Glutamatergic neuron (in vitro differentiated cells): ENCODE measurements at places on chromosomes 13 and 19. TPM values are rescaled to one million over a fixed set of nuclear protein-coding genes. Genes with fewer than 3 reads are reported as not detected.

The SIGLEC12 gene
- total RNA-seq: not detected

The PHF11 gene
- 4.3 TPM for total RNA-seq

The DACT3 gene
- total RNA-seq: 55.1 TPM

The NKPD1 gene
- total RNA-seq: 1.2 TPM

GRCh38 chr13:103104340-103104739, 38.1 kb upstream of the SLC10A2 start:
- no peaks in the 10 kb centered on the region for H3K4me1 ChIP-seq
- H3K27me3 ChIP-seq: peaks cover 2% of the 10 kb centered on the region
- no peak overlapping the region for H3K4me3 ChIP-seq
- H3K36me3 ChIP-seq: no peaks in the 10 kb centered on the region
- DNase-seq: no peak

- peaks cover 7% of the 10 kb centered on the region for H3K27me3 ChIP-seq
- no peaks in the 10 kb centered on the region for H3K36me3 ChIP-seq
- H3K4me3 ChIP-seq: peak within 1 kb of the TSS; percentile 97
- peak; percentile 82 for DNase-seq
- H3K27ac ChIP-seq: peak within 1 kb of the TSS; percentile 99
Observed at GRCh38 chr19:3880471-3881271, at the start of gene ATCAY. ATCAY (plus strand) TSS chr19:3880685; CDS start chr19:3885768, 5,083 bp downstream.

GRCh38 chr13:33316890-33317289, 31.3 kb upstream of the STARD13 start:
- DNase-seq: no peak
- H3K4me3 ChIP-seq: no peak overlapping the region
- peaks cover 1% of the 10 kb centered on the region for H3K27me3 ChIP-seq
- H3K4me1 ChIP-seq: peaks cover 4% of the 10 kb centered on the region
- peaks cover 5% of the 10 kb centered on the region for H3K36me3 ChIP-seq
- no peak overlapping the region for H3K27ac ChIP-seq

GRCh38 chr19:15288146-15288963, 44.0 kb downstream of the BRD4 start:
- peaks cover 3% of the 10 kb centered on the region for H3K27me3 ChIP-seq
- peak overlapping the region; percentile 63 for H3K4me3 ChIP-seq
- peaks cover 74% of the 10 kb centered on the region for H3K4me1 ChIP-seq

GRCh38 chr13:102770435-102770834, 3.2 kb downstream of the TEX30 start:
- H3K4me1 ChIP-seq: peaks cover 4% of the 10 kb centered on the region
- H3K36me3 ChIP-seq: no peaks in the 10 kb centered on the region
- H3K4me3 ChIP-seq: no peak overlapping the region
- H3K27ac ChIP-seq: no peak overlapping the region
- no peak for DNase-seq
- peaks cover 3% of the 10 kb centered on the region for H3K27me3 ChIP-seq

DNA sequence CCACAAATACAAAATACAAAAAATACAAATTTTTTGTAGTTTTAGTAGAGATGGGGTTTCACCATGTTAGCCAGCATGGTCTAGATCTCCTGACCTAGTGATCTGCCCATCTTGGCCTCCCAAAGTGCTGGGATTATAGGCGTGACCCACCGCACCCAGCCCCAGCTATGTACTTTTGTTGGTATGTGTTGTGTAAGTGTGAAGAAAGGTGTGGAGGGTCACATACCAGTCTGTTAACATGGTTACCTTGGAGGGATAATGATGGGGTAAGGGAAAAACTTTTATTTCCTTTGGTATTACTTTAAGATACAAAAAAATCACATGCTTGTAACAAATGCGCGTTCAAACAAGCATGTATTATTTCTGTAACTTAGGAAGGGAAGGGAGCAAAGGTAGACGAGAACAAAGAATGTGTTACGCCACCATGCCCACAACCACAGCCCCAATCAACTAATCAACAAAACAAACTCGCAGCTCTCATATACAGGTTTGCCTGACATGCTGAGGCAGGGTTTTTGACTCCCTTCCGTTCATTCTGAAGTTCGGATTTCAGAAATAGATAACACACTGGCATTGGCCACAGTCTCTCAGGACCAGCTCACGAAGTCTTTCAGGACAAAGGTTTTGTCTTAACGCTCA, 13.5 kb upstream of the VWA8 start:
- H3K27me3 ChIP-seq: no peaks in the 10 kb centered on the region
- DNase-seq: no peak
- H3K4me1 ChIP-seq: no peaks in the 10 kb centered on the region
- H3K36me3 ChIP-seq: no peaks in the 10 kb centered on the region
- no peak overlapping the region for H3K27ac ChIP-seq

DNA sequence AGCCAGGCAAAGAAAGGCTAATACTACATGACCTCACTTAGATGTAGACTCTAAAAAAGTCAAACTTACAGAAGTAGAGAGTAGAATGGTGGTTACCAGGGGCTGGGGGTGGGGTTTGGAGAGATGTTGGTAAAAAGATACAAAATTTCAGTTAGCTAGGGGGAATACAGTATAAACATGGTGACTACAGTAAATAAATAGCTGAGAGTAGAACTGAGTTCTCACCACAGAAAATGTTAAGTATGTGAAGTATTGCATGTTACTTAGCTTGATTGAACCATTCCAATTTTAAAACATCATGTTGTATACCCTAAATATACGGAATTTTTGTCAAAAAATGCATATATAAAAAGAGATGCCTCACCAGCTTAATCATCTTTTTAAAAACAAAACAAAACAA, 67.5 kb upstream of the DOCK9 start:
- no peak for DNase-seq
